ENCODE measurements at places on chromosomes 12 and 14. TPM values are rescaled to one million over a fixed set of nuclear protein-coding genes. Genes with fewer than 3 reads are reported as not detected.

DNA sequence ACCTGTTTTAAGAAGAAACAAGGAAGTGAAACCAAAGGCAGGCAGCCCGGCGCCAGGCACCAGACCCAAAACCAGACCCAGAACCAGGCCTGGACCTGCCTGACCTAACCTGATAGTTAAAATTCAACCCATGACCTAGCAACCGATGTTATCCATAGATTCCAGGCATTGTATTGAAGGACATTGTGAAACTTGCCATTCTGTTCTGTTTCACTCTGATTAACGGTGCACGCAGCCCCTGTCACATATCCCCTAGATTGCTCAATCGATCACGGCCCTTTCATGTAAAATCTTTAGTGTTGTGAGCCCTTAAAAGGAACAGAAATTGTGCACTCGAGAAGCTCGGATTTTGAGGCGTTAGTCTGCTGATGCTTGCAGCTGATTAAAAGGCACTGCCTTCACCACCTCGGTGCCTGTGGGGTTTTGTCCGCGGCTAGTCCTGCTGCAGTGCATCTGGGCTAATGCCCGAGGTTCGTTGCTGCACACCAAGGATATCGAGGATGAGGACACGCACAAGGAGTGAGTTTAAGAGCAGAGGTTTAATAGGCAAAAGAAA lies 262.5 kb upstream of the TMEM132C start:
- DNase-seq, result no peak

DNA sequence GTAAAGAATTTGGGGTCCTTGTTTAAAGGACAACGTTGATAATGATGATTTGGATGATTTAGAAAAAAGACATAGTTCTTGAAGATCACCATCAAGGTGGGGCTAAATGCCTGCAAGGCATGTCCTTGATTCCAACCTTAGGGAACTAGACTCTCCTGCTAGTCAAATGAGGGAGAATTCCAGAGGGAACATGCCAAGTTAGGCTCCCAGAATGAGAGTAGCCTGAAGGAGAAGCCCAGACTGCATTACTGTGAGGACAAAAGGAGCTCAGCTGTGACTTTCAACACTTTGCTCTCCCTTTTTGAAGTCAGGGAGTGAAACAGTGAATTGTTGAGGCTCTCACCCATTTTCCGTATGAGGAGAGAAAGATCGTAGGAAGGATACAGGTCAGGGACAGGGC lies 95.2 kb upstream of the TBX3 start:
- DNase-seq, result no peak

- no peak for DNase-seq
Measured at GRCh38 chr12:12019881-12020280, 50.9 kb upstream of the BCL2L14 start.

DNA sequence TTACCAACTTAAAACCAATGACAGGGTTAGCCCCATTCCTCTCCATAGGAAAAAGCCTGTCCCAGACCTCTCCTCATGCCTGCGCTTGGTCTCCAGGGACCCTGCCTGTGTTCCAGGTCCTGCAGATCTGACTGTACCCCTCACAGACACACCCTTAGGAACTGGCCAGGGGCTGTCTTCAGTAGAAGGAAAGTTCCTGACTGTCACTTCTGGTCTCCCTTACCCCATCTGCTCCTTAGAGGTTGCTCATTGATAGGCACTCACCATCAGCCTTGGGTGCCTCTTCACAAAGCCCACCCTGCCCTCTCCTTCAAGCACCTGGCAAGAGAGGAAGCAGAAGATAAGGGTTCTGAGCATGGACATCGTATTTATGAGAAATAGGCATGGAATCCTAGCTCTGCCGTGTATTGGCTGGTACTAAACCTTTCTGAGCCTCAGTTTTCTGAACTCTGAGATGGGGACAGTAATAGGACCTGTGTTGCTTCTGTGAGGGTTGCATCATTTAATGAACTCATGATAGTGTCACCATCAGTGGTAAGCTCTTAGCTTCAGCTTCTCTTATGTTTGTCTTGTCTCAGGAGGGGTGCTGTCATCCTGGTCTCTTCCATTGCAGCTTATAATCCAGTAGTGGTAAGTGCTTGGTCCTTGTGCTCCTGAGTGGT lies 7.5 kb downstream of the DHRS2 start:
- no peak for DNase-seq

GRCh38 chr12:55927588-55928502 lies at the start of gene PYM1:
PYM1 (minus strand) TSS chr12:55927894; CDS start chr12:55927761, 133 bp downstream.
- DNase-seq, result peak; percentile 54

The TAS2R8 gene
- not detected for total RNA-seq

All from CD8-positive, alpha-beta memory T cell (primary cell).